ENCODE measurements at places on chromosomes 5 and 9.

- peak; percentile 85 for DNase-seq
Measured at GRCh38 chr9:127049044-127049443, 73.4 kb downstream of the ANGPTL2 start.

DNA sequence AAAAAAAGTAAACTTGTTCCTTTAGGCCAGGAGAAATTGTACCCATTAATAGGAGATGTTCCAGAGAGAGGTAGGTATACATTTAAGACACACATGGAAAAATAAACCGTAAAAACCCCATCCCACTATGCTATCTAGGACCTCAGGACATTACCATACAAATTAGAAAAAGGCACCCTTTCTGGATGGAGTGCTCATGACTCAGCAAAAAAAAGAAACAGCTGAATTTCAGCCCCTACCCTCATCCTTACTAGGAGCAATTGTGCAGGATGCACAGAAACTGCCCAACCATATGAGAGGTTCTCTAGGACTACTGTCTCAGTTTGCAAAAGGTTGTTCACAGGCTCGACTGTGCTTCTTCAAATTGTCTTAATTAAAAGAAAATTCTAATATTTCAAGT, 368.2 kb downstream of the HINT1 start:
- DNase-seq = no peak

- DNase-seq = no peak
Measured at GRCh38 chr9:127841087-127841835, 13.2 kb downstream of the ENG start.

- no peak for DNase-seq
Measured at GRCh38 chr5:107887166-107887943, 216.6 kb upstream of the EFNA5 start.

GRCh38 chr5:56496581-56497063, 263.5 kb upstream of the ANKRD55 start:
- DNase-seq = peak; percentile 41

DNA sequence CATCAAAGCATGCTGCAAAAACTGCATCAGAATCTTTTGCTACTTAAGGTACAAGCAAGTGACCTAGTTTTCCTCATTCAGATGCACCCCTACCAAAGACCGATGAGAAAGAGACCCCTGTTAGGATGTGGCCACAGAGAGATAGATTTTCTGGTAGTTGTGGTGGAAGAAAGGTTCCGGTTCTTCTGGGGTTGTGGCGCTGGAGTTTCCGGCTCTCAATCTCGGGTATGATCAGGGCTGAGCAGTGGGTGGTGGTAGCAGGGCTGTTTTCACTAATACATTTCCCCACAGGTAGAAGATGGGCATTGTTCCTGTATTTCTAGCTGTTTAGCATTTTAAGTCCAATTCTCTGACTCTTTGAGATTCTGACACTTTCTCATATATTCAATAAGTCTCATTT, 58.4 kb downstream of the PCSK1 start:
- DNase-seq = no peak

- DNase-seq = no peak
Measured at GRCh38 chr9:77523891-77524290, 124.2 kb downstream of the GNA14 start.

GRCh38 chr9:32371679-32372078, 12.8 kb upstream of the ACO1 start:
- DNase-seq = no peak

GRCh38 chr9:77562019-77562748, 85.9 kb downstream of the GNA14 start:
- peak; percentile 64 for DNase-seq

DNA sequence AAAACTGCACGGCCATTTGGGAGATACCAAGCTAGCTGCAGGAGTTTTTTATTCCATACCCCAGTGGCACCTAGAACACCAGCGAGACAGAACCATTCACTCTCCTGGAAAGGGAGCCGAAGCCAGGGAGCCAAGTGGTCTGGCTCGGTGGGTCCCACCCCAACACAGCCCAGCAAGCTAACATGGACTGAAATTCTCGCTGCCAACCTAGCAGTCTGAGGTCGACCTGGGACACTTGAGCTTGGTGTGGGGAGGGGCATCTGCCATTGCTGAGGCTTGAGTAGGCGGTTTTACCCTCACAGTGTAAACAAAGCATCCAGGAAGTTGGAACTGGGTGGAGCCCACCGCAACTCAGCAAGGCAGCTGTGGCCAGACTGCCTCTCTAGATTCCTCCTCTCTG, 108.9 kb upstream of the CHD1 start:
- DNase-seq = no peak

DNA sequence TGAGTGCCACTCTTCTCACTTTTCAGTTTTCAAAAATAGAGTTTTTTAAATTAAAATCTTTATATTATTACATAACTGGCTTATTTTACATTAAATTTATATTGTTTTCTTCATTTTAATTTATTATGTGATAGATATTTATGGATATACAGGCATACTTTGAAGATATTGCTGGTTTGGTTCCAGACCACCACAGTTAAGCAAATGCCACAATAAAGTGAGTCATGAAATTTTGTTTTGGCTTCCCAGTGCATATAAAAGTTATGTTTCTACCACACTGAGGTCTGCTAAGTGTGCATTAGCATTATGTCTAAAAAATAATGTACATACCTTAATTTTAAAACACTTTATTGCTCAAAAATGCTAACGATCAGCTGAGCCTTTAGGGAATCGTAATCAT, 47.4 kb downstream of the NDUFS4 start:
- DNase-seq = no peak

GRCh38 chr5:52269401-52269800, 518.3 kb upstream of the ITGA1 start:
- DNase-seq = no peak

GRCh38 chr5:123545506-123545905, 33.5 kb downstream of the CSNK1G3 start:
- DNase-seq = peak; percentile 55

DNA sequence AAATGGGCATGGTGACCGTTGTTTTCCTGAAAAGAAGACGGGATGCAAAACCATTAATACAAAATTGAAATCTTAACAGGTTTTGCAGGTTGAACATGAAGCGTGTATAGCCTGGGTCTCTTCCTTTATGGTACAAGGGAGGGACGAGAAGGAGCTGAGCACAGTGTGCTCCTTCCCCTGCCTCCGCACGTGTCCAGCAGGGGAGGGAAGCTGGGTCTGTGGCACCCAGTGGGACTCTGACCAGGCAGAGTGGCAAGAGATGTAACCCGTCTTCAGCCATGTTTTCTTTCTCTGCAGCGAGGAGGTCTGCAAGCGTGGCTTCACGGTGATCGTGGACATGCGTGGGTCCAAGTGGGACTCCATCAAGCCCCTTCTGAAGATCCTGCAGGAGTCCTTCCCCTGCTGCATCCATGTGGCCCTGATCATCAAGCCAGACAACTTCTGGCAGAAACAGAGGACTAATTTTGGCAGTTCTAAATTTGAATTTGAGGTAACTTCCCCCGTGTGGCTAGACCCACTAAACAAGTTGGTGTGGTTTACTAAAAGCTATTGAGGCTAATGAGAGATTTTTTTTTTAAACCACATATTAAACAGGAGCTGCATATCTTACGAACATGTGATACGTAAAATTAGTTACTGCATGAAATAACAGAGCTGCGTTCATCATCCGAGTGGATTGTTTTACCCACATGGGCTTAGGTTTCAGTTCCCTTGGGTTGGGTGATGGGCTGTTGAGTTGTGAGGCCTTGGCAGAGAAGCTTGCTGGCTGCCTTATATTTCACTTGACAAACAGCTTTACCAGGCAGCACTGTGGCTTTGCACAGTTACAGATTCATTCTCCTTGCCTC, 143.7 kb downstream of the TRIO start:
- no peak for DNase-seq

GRCh38 chr5:160353379-160353778, 17.0 kb downstream of the C1QTNF2 start:
- no peak for DNase-seq

- no peak for DNase-seq
Measured at GRCh38 chr5:201672-202071, 10.4 kb downstream of the LRRC14B start.

GRCh38 chr9:86507212-86507630, 153.0 kb upstream of the TUT7 start:
- DNase-seq = no peak

DNA sequence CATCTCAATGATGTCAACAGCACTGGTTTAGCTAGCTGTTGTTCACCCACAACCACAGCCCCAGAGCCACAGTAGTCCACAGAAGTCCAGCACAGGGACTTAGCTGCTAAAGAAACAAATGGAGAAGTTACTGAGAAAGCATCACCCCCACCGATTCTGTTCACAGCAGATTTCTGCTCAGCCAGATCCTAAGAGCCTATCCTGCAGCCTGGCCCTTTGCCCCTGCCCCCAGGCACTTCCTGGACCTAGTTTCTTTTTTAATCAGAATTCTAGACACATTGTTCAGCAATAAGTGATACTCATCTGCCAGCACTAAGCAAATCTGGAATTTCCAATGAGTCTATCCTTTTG, 7.4 kb downstream of the B4GALT1 start:
- DNase-seq = peak; percentile 100

- DNase-seq = no peak
Measured at GRCh38 chr5:44663991-44664710, 144.6 kb upstream of the MRPS30 start.

GRCh38 chr9:20477940-20478620, 144.2 kb downstream of the MLLT3 start:
- DNase-seq = no peak

DNA sequence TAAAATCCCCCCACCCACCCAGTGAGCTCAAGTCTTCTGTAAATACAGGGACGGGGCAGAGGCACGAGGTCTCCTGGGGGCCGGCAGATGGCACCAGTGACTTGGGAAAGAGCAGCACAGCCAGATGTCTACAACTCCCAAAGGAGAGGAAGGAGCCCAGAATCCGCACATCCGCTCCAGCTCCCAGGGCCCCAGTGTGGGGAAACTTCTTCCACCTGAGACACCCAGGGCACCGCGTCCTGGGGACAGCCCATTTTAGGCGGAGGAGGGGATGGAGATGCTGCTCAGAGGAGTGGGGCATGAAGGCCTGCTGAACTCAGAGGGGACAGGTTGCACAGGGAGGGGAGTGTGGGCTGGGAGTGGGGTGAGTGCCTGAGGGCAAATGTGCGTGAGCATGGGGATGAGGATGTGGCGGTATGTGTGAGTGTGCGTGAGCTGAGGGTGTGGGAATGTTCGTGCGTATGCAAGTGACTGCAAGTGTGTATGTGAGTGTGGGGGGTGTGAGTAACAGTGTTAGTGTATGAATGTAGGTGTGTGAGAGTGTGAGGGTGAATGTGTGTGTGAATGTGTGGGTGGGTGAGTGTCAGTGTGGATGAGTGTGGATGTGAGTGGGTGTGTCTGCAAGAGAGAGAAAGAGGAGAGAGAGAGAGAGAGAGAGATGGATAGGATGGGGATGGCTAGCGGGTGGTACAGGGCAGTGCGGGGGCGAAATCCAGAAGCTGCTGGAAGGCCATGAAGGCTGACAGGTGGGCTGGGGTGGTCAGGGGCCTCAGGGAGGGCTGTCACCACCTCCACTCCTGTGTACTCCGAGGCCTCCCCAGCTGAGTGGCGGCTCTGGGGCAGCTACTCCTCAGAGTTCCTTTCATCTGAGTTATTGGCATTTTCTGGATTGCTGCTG, 63.5 kb downstream of the DUSP1 start:
- DNase-seq = peak; percentile 51

DNA sequence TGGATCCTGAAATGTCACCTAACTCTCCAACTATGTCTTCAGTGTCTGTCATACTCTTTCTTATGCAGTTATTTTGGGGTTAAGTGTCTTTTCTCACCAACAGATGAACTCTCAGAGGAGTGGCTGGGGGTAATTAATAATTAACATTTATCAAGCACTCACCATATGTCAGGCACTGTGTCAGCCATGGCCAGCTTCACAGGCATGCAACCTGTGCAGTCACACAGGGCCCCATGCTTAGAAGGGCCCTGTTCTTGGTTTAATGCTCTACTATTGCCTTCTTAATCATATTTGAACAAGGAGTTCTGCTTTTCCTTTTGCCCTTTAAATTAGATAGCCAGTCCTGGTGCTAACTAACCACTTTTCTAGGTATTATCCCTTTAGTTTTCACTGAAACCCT, 3.4 kb upstream of the GRPEL2 start:
- no peak for DNase-seq

- no peak for DNase-seq
Measured at GRCh38 chr5:9174446-9174845, 371.4 kb downstream of the SEMA5A start.

GRCh38 chr5:67537439-67538148, 341.0 kb upstream of the CD180 start:
- peak; percentile 21 for DNase-seq

DNA sequence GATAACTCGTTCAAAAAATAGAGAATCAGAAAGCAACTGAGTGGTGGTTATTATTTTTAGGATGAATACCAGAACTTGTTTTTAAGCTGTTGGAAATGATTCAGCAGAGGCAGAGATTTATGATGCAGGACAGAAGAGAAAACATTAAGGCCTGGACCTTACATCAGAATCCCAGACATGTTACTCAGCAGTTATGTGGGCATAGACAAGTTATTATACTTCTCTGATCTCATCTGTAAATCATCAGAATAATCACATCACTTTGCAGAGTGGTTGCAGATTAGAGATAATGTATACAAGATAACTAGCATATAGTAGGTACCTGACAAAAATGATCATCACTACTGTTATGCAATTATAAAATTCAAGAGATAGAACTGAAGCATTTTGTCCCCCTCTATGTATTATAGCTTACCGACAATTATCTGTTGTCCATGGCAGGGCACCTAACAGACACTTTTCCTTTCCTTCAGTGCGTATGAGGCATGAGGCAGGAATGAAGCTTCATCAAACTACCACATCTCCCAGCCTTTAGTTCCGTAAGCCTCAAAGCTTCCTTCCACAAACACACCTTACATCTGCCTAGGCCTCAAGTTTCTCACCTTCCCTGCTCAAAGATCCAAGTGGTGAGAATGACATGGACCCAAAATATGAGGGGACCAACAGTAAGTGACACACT, 165.9 kb downstream of the DENND1A start:
- no peak for DNase-seq

GRCh38 chr5:149014571-149015031, 48.3 kb downstream of the SH3TC2 start:
- no peak for DNase-seq

GRCh38 chr9:88794100-88794499, 197.2 kb upstream of the S1PR3 start:
- peak; percentile 45 for DNase-seq

- DNase-seq = no peak
Measured at GRCh38 chr9:2662496-2662895, 40.9 kb downstream of the VLDLR start.

Data from suppressor macrophage treated with lipopolysaccharide for 1 hour (primary cell).